Forelimb muscle (tissue), 1 donor: ENCODE measurements at places on chromosomes 2 and 18. TPM values are rescaled to one million over a fixed set of nuclear protein-coding genes. Genes with fewer than 3 reads are reported as not detected.

DNA sequence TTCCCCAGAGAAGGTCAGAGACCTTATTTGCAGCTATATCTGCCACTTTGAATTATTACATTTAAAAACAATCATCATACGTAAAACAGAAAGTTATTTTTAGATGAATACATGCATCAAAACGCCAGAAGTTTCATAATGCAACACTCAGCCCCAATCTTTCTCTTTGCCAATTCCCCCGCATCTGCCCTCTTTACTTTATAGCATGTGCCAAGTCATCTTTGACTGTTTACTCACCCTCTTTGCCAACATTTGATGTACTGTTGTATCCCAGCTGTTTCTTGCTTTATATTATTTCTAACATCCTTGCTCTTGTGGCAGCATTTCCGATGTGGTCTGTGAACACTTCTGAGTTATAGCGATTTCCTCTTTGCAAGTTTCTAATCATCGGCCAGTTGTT, 86.2 kb downstream of the CRIM1 start:
- no peak for DNase-seq

- DNase-seq = no peak
Measured at GRCh38 chr2:72934683-72935610, 17.6 kb downstream of the EMX1 start.

- DNase-seq = no peak
Measured at GRCh38 chr18:52130624-52131301, 209.2 kb upstream of the DCC start.

DNA sequence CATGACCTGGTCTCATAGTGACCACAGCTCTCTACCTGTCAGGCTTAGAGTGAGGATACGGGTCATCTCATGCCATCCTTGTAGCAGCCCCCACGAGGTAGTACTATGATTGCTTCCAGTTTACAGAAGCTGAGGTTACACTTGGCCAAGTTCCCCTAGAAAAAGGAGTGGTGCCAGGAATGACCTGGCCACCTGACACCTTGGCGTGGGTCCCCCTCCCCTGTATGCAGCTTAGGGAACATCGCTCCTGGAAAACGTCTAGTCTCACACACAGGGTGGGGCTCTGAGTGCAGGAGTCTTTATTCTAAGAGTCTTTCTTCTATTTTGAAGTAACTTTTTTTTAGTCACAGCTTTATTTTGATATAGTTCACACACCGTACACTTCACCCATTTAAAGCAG, 14.8 kb downstream of the NPPC start:
- no peak for DNase-seq

GRCh38 chr18:60024857-60025256, 125.1 kb downstream of the PMAIP1 start:
- DNase-seq = no peak

DNA sequence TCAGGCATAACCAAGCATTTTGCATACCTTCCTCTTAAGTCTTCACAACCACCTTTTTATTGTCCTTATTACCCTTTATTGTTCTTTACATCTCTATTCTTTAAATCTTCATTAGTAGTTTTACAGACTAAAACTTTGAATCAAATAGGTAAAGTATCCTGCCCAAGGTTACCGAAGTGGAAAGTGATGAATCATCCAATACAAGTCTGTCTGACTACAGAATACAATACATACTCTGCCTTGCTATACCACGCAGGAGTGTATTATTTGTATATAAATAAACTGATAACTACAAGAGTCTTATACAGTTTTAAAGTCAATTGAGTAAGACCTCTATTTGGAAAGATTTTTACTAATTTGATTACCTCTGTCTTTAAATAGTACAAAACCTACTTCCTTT, 196.0 kb downstream of the ZEB2 start:
- no peak for DNase-seq

DTNA gene
- 90.1 TPM for polyA plus RNA-seq

GKN2 gene
- not detected for polyA plus RNA-seq

IL36A gene
- not detected for polyA plus RNA-seq

DNER gene
- 2.2 TPM for polyA plus RNA-seq

CD226 gene
- 0.67 TPM for polyA plus RNA-seq

PSMG2 gene
- polyA plus RNA-seq = 42.0 TPM

PDE11A gene
- 1.00 TPM for polyA plus RNA-seq
